ENCODE measurements at places on chromosomes 11 and 22. TPM values are rescaled to one million over a fixed set of nuclear protein-coding genes. Genes with fewer than 3 reads are reported as not detected.

Gene OLFML1
- total RNA-seq, result not detected

Gene THYN1
- 49.8 TPM for total RNA-seq

Gene FIBIN
- not detected for total RNA-seq

Gene TRPM5
- total RNA-seq, result not detected

Gene OSBPL5
- 30.8 TPM for total RNA-seq

Gene OR5W2
- not detected for total RNA-seq

Gene B4GALNT4
- total RNA-seq, result 0.86 TPM

Gene TIGD3
- 0.14 TPM for total RNA-seq

Gene APOA4
- total RNA-seq, result not detected

Gene MEI1
- 4.3 TPM for total RNA-seq

Gene GAL3ST3
- 0.36 TPM for total RNA-seq

Gene DDIAS
- 15.0 TPM for total RNA-seq

Gene SLC6A5
- total RNA-seq, result not detected

Gene CST6
- 0.53 TPM for total RNA-seq

Gene ATXN10
- total RNA-seq, result 96.1 TPM

Gene OR4C5
- not detected for total RNA-seq

Gene GLYAT
- not detected for total RNA-seq

Gene RIMBP3B
- not detected for total RNA-seq

Gene MYBPC3
- total RNA-seq, result not detected

Gene C22orf31
- total RNA-seq, result not detected

Gene KCNE3
- 0.53 TPM for total RNA-seq

Gene FAM181B
- under 0.01 TPM for total RNA-seq

Gene RFPL1
- total RNA-seq, result not detected

Gene UBQLNL
- total RNA-seq, result 0.07 TPM

Gene MUC2
- total RNA-seq, result not detected

Gene SLC16A8
- not detected for total RNA-seq

Gene IL18
- total RNA-seq, result 0.80 TPM

Gene CLDN5
- total RNA-seq, result 542 TPM

Gene KRTAP5-10
- total RNA-seq, result not detected

Gene ZNF215
- total RNA-seq, result 5.9 TPM

Gene KREMEN1
- total RNA-seq, result 1.1 TPM

Data from thoracic aorta endothelial cell (primary cell).